DMS53 (cell line): ENCODE measurements at places on chromosomes 16 and 17.
A peak's percentile ranks its signal among the peaks of the same experiment; 100 is the strongest.

DNA sequence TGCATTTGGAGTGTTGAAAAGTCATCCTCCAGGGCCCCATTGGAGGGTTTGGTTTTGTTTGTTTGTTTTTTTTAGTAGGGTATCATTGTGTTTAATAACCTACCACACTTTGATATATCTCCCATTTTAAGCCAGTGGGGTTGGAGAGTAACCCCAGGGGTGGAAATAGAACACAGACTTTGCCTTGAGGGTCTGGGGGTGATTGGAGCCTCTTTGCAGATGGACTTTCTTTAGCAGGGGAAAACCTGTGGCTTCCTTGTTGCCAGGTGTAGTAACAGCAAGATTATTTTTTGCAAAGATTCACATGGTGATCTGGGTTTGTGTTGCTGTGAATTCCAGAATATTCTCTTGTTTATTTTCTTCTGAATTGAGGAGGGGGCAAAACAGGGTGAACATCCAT lies 1.5 kb downstream of the ABCC1 start:
- no peak for DNase-seq

- DNase-seq = no peak
Measured at GRCh38 chr16:27826081-27826892, 237.2 kb downstream of the GSG1L start.

DNA sequence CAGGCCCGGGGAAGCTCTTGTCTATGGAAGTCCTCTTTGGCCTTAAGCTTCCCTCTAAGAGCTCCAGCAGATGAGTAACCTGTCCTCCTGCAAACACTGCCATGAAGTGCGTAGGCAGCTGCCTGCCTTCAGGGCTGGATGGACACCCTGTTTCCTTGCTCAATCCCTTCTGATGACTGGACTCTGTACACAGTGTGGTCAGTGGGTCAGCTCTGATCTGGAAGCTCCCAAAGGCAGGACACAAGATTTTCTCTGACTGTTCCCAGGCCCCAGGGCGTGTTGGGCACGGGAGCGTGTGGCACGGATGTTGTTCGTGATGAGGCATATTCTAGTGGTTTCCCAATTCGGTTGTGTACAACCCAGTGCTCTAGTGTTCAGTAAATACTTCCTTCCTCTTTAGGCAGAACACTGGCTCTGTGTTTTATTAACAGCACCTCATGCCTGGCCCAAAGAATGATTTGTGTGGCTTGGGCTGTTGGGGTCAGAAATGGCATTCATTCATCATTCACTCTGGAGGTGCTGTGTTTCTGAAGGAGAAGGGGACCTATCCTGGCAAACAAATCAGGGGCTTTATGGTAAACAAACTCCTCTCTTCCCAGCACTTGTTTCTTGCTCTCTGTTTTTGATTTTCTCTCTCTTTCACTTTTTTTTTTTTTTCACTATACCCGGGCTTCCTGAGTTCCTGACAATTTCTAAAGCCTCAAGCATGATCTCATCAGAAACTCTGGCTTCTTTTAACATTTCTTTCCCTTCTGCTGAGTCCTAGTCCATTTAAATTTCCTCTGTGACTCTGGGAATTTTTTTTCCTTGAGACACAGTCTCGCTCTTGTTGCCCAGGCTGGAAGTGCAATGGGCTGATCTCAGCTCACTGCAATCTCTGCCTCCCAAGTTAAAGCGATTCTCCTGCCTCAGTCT lies 12.0 kb upstream of the RNF157 start:
- peak; percentile 30 for DNase-seq

- DNase-seq = no peak
Measured at GRCh38 chr17:7098802-7099459, 15.7 kb downstream of the ASGR2 start.

- peak; percentile 29 for DNase-seq
Measured at GRCh38 chr16:17070882-17071592, 399.7 kb downstream of the XYLT1 start.

GRCh38 chr16:85650844-85651628 lies 37.7 kb downstream of the GINS2 start:
- peak; percentile 90 for DNase-seq

DNA sequence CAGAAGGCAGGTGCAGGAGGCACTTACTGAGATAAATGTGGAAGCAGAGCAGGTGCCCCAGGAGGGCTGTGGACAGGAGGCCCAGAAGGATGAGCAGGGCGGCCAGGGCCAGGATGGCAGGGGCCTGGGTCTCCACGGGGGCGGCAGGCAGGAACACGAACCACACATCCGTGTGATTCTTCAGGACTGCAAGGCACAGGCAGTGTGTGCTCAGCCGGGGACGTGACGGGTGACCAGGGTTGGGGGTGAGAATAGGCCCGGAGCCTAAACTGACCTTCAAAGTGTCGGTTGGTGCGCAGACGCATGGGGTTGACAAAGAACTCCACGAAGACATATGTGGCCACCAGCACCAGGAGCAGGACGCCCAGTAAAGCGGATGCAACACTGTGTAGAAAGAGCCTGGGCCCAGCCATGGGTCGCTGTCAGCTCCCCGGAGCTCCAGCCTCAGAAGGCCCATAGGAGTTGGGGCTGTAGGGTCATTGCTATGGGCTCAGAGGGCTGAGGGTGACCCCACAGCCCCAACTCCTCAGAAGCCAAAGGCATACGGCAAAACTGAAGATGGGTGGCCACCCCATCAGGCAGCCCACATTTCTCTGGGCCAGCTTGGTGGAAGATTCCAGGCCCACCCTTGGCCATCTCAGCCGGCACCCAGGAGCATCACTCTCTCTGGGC lies 5.4 kb upstream of the TPPP3 start:
- DNase-seq = no peak

- peak; percentile 24 for DNase-seq
Measured at GRCh38 chr17:80498242-80498919, 22.0 kb upstream of the NPTX1 start.

- no peak for DNase-seq
Measured at GRCh38 chr16:51154271-51155171, 3.5 kb upstream of the SALL1 start.

DNA sequence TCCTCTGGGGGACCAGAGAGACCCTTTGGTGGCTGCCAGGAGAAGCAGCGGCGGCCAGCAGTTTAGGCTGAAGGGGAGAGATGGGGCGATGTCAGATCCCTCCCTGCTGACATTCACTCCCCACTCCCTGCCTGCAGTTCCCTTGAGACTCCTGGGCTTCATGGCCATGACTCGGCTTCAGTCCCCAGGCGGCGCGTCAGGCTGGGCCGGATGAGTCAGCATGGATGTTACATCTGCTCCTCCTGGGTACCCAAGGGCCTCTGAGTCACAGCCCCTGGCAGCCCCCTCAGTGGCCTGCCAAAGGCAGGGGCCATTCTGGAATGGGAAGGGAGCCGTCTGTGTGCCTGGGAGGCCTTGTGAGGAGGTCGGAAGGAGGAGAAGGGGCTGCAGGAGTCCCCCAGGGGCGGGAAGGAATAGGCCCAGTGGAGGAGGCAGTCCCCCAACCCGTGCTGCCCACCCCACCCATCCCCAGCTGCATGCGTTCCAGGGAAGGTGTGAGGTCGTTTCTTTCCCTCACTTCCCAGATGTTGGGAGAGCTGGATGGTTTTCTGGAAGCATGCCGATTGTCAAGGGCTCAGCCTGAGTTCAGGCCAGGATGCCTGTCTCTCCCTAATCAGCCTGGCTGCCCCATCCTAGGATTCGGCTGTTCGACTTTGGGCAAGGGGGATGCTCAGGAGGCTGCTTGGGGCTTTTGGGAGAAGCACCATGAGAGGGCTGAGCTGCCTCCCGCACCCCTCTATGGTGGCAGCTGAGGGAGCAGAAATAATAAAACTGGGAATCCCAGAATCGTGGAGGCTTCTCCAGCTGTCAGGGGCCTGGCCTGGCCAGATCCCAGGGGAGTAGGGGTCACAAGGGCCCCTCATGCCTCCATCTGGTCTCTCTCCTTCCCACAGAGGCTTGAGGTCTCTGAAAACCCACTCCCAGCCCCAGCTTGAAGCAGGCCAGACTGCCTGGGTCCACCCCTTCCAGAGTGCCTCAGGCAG lies 9.7 kb downstream of the RHBDL3 start:
- peak; percentile 68 for DNase-seq

GRCh38 chr17:75059369-75060345 lies 12.6 kb downstream of the KCTD2 start:
- DNase-seq = peak; percentile 71

DNA sequence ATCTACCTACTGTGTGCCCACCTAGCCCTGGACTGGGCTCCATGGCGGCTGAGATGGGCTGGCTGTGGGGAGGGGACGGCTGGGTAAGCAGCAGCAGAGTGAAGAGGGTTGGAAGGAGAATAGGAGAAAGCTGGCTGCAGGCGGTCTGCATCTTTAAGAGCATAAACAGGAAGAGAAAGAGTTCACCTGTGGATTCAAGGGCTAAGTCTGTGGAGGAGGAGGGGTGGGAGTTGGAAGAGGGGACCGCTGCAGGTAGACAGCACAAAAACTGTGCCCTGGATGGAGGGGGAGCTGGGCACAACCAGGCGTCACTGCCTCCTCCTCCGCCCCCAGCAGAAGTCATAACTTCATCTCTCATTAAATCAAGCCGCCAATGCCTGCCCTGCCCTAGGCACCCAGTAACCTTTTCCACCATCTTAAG lies 677 bp downstream of the SLC13A2 start:
- DNase-seq = no peak

- peak; percentile 96 for DNase-seq
Measured at GRCh38 chr17:27807567-27808470, 7.5 kb upstream of the NOS2 start.

DNA sequence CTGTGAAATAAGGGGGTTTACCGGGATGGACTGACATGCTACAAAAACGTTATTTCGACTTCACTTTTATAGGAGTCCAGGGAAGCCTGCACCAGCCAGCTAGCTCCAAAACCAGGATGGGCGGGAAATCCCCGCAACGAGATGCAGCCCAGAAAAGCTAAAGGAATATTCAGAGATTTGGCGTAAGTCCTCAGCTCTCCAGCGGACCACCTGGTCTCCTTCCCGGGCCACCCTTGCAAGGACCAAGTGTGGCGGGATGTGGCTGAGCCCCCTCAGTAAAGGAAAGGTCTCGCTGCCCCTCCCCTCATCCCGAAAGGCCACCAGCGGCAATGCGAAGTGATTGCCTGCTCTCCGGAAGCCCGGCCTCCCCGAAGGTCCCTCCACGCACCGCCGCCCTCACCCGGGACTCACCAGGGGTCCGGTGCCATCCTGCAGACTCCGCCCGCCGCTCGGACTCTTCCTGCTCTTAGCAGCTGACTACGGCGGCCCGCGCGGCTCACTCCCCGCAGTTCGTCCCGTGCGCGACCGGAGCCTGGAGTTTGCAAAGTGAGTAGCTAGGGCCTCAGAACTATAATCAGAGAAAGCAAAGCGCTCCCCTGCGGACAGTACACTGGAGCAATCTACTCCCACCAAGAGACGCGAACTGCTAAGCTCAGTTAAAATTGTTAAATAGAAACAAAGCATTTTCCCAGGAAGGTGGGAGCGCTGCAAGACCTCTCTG lies at the start of gene STX8:
TSS of gene STX8 (minus strand) at position 440 of the 721 bp plus-strand sequence. CDS start at position 428, 12 bp downstream.
- peak; percentile 97 for DNase-seq

DNA sequence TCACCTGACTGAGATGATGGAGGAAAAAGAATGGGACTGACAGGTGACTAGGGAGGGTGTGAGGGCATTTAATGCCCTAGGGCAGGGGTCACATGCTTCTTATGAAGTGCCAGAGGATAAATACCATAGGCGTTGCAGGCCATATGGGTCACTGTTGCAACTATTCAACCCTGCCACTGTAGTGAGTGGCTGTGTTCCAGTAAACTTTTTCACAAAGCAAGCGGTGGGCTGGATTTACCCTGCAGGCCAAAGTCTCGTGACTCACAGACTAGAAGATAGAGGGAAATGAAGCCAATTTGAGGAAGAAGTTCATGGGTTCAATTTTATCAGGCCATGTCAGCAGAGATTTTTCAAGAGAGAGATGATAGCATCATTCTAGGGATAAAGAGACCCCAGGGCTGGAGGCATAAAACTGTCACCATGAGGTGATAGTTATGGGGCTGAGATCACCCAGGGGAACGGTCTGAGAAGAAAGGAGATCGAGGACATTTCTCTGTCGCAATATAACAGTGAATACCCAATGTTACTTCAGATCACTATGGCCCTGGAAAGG lies 8.6 kb downstream of the ARHGAP17 start:
- DNase-seq = no peak

DNA sequence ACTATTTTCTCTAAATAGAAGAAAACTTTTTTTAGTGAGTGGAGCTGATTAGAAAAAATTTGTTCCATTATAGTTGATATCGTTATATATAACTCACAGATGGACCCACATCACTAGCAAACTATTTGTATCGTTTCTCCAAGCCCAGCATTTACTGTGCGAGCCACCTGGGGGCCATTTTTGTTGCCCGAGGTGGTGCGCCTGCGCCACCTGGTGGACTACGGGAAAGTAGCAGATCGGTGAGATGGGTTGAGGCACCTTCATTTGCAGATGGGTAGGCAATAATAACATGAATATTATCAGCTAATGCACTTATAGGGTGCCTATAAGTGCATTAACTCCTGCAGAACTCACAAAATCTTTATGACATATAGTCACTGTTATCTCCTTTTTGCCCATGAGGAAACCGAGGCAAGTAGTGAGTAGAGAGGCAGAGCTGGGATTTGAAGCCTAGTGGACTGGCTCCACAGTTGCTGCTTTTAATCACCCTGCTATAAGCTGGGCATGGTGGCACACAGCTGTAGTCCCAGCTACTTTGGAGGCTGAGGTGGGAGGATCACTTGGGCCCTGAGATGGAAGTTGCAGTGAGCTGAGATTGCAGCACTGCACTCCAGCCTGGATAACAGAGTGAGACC lies 23.2 kb upstream of the NTN1 start:
- peak; percentile 66 for DNase-seq

- DNase-seq = peak; percentile 57
Measured at GRCh38 chr17:13182854-13183253, 165.0 kb upstream of the ELAC2 start.

DNA sequence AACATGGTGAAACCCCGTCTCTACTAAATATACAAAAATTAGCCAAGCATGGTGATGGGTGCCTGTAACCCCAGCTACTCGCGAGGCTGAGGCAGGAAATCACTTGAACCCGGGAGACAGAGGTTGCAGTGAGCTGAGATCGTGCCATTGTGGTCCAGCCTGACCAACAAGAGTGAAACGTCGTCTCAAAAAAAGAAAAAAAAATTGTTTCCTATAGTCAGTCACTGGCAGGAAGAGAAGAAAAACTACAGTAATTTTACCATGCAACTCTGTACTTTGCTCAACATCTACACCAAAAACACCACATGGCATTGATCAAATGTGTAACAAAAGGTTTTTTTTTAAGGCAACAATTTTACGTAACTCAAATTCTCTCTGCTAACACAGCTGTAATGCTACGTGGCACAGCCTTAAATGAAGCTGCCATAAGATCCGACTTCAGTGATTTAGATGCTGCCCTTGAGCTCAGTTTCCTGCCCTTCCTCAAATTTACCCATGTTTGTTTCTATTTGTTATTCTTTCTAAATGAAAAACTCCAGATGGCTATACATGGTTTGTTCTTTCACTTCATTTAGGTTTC lies 40.2 kb downstream of the CNOT1 start:
- DNase-seq = no peak

GRCh38 chr16:80778703-80779102 lies 25.7 kb downstream of the CDYL2 start:
- peak; percentile 10 for DNase-seq

- DNase-seq = no peak
Measured at GRCh38 chr16:68267612-68268405, 3.5 kb downstream of the SLC7A6 start.

GRCh38 chr16:19135201-19135842 lies 21.6 kb downstream of the ITPRIPL2 start:
- no peak for DNase-seq
